Cardiac fibroblast (primary cell): ENCODE measurements at places on chromosomes 2 and 18.
A peak's percentile ranks its signal among the peaks of the same experiment; 100 is the strongest.

DNA sequence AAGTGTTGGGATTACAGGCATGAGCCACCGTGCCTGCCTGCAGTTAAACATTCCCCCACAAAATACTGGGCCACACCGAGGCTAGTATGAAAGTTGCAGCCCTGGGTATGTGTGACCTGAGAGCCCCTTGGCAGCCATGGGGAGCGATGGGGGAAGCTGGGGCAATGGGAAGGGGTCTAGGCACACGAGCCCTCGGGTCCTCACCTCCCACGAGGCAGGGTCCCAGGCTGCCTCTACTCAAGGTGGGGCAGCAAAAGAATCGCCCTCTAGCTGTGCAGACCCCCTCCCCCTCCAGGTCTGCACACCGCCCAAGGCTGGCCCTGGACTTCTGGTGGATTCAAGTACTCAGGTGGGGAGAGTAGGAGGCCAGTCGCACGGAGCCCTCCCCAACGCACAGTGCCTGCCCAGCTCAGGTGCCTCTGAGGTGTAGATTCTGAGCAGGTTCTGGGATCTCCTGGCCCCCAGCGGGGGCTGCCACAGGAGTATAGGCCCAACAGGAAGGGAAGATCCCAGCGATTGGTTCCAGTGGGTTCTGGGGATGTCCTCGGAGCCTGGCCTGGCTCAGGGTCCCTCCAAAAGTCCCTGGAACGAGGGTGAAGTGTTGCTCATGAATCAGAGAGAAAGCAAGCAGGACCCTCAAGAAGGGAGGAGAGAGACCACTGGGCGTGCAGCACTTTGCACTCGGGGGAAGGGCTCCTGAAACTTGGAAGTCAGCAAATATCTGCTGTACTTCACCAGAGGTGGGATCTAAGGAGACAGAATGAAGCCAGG is 2.6 kb downstream of the GPR35 start:
- DNase-seq = no peak

- DNase-seq = peak; percentile 79
These were observed 47.4 kb downstream of the EXOC6B start for GRCh38 chr2:72778410-72778809.

DNA sequence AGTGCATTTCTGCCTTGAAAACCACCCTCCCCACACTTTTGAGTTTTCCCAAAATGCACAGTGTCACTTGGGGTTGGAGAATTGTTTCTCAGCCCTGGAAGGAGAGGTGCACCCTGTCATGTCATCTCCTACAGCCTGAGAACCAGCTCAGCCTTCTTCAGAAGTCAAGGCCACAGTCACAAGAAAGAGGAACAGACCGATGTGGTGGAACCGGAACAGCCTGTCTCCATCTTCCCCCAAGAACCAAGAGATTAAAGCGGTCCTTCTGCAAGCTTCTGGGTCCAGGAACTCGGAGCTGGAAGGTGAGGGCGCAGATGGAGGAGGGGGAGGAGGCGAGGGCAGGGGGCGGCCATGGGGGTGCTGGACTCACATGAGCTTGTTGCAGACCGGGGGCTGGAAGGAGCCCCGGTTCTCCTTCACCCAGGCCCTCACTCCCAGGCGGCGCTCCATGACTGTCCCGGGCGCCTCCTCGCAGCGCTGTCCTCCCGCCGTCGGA is 248 bp downstream of the HAAO start:
- DNase-seq = no peak

DNA sequence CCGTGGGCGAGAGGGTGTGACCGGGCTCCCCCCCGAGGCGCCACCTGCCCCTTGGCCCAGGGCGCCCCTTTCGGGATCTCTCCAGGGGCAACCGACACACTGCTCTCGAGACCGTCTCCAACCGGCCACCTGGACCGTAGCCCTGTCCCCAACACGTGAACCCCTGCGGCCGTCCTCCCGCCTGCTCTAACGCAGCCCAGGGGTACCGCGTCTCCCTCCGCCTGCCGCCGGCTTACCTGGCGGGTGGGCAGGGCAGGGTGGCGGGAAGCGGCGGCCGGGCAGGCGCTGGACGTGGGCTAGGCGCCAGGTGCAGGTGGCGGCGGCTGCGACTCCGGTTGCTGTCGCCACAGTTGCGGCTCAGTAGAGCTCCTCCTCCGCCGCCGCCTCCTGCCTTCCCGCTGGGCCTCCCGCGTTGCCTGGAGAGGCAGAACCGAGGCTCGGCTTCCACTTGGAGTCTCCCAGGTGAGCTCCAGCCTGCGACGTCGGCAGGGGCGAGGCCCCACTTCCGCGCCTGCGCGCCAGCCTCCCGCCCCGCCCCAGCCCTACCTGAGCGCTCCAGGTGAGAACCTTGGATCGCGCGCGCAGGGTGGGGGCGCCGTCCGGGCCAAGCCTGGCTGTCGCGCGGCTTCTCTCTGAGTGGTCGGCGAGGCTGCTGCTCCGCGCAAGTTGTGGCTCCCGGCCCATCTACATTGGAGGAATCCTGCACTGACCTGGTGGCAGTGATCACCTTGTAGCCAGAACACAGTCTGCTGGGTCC is at the start of gene GALNT3:
GALNT3 (minus strand) TSS at position 469 of the 757 bp plus-strand sequence. CDS start 23,547 bp downstream, outside the sequence.
- DNase-seq = no peak

DNA sequence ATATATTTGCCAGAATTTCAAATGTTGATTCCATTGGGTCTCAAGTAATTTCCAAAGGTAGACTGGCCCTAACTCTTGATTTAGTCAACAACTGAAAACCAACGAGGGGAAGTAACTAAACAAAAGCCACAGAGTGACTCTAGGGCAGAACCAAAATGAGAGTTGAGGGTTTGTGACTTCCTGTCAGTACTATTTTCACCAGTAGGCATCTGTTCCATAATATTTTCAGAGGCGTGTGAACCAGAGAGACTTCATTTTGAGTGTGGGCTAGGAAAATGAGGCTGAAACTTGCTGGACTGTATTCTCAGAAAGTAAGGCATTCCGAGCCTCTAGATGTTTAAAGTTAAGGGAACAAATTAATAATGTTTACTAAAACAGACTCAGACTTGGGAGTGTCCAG is 70.6 kb downstream of the GDF7 start:
- DNase-seq = no peak

DNA sequence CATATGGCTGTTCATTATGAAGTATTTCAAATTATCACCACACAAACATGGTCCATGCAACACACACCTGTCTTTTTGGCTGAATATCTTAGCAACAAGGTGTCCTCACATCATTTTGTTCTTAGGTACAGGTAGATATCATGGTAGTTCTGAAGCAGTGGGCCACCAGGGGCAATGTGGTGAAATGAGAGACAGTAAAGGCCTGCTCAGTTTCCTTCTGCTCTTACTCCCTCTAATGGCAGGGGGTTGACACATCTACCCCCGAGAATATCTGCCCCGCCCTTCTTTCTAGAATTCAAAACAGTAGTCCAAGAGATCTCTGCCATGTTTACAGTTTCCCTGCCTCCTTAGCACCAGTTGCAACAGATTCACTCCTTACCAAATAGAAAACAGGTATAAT is 147.0 kb upstream of the KLHL14 start:
- peak; percentile 28 for DNase-seq

DNA sequence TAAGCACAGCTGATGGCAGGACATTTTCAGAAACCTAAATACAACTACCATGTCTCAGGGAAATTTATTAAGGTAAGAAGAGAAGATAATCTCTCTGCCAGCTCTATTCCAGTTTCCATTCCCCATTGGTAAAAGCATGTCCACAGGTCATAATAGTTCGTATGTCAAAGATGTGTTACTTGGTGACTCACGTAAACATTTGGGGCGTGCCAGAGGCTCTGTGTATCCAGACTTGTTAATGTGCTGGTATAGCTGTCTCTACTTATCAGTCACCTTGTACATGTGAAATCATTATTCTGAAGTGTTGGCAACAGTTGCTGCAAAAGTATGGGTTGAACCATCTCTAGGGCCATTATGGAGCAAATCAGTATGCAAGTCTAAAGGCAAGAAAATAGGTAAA is 1345.1 kb downstream of the SUCLG1 start:
- no peak for DNase-seq

GRCh38 chr18:2027756-2028155 is 543.5 kb downstream of the METTL4 start:
- DNase-seq = no peak

- DNase-seq = no peak
These were observed 402.5 kb upstream of the ETAA1 start for GRCh38 chr2:66994654-66995053.

DNA sequence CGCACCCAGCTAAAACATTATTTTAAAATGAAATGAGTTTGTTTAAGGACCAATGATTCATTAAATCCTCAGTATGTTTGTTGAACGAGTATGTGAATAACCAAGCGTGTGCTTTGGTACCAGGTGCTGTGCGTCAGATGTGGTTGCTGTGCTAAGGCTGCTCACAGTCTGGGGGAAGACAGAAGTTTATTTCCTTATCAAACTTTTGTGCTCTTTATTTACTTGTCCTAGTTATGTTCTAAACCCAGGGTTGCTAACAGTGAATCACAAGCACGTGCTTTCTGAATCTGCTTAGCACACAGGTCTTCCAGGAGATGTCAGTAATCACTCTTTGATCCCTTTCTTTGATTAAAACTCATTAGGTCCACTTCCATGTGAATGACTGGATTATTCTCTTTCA is 37.0 kb downstream of the RAPGEF4 start:
- peak; percentile 43 for DNase-seq

GRCh38 chr2:7693246-7694075 is 776.2 kb downstream of the RNF144A start:
- no peak for DNase-seq

DNA sequence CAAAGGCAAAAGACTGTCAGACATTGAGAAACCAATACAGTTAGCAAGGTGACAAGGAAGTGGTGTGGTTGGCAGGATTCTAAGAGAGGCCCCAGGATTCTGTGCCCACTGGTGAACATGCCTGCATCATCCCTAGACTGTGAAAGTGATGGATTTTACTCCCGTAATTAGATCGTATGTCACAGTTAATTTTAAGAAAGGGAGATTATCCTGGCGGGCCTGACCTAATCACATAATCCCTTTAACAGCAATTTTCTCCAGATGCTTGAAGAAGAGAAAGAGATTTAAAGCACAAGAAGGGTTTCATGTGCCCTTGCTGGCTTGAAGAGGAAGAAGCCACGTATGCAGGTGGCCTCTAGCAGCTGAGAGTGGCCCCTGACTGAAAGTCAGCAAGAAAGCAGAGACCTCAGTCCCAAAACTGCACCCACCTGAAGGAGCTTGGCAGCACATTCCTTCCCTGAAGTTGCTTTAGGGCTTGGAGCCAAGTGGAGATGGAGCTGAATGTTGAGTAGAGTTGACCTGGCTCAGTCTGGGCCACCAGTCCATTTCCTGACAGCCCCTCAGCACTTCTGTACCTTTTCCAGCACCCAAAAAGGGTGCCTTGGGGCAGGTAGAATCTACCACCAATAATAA is 49.1 kb downstream of the GTF3C3 start:
- no peak for DNase-seq

- DNase-seq = no peak
These were observed 35.0 kb upstream of the DOK6 start for GRCh38 chr18:69365658-69366057.

- peak; percentile 86 for DNase-seq
These were observed 116.0 kb downstream of the COPS8 start for GRCh38 chr2:237201461-237202287.

GRCh38 chr18:63562284-63562683 is 20.1 kb downstream of the SERPINB12 start:
- no peak for DNase-seq

DNA sequence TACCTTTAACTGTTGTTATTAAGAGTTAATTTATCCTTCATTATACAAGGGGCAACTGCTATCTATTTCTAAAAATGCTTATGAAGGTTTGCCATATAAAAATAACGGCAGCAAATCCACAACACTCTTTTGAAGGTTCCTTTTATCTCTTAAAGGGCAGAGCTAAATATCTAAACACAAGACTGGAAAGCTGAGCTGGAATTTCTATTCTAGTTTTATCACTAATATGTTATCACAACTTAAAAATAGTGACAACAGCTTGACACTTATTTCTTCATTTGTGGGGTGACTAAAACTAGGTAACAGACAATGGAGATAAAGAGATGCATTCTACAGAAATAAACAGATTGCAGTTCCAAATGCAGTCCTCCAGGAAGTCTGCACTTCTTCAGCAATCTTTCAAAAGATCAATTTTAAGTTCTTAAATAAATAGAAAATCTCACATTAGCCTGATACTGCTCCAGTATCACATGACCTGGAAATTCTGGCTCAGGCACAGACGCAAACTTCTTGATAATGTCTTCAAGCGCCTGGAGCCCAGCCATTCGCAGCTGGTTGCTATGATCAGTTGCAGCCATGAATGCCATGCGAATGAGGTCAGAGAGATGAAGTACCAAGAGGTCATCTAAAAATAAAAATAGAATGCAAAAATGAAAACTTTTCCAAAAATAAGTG is 54.0 kb upstream of the STRN start:
- DNase-seq = peak; percentile 82

DNA sequence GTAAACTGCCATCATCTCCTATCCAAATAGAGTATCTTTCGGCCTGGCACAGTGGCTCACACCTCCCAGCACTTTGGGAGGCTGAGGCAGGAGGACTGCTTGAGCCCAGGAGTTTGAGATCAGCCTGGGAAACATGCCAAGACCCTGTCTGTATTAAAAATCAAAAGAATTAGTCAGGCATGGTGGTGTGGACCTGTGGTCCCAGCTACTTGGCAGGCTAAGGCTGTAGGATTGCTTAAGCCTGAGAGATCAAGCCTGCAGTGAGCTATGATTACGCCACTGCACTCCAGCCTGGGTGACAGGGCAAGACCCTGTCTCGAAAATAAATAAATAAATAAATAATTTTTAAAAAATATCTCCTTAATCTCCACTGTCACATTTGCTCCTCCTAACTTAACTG is 14.7 kb upstream of the ARPC2 start:
- peak; percentile 31 for DNase-seq

GRCh38 chr2:42804891-42805290 is 12.5 kb upstream of the HAAO start:
- no peak for DNase-seq

DNA sequence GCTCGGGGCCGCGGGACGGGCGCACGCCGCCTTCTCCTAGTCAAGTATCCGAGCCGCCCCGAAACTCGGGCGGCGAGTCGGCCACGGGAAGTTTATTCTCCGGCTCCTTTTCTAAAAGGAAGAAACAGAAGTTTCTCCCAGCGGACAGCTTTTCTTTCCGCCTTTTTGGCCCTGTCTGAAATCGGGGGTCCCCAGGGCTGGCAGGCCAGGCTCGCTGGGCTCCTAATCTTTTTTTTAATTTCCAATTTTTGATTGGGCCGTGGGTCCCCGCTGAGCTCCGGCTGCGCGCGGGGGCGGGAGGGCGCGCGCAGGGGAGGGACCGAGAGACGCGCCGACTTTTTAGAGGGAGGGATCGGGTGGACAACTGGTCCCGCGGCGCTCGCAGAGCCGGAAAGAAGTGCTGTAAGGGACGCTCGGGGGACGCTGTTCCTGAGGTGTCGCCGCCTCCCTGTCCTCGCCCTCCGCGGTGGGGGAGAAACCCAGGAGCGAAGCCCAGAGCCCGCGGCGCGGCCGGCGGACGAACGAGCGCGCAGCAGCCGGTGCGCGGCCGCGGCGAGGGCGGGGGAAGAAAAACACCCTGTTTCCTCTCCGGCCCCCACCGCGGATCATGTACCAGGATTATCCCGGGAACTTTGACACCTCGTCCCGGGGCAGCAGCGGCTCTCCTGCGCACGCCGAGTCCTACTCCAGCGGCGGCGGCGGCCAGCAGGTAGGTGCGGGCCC is 617 bp downstream of the FOSL2 start:
- peak; percentile 74 for DNase-seq

GRCh38 chr18:59665057-59666006 is 31.9 kb downstream of the CCBE1 start:
- peak; percentile 51 for DNase-seq

GRCh38 chr2:725468-725867 is 48.3 kb upstream of the TMEM18 start:
- no peak for DNase-seq

GRCh38 chr2:1688161-1688560 is 56.2 kb downstream of the PXDN start:
- DNase-seq = no peak
